KBM-7 (cell line): ENCODE measurements at places on chromosomes 12 and 14.

GRCh38 chr12:65495233-65495632, 216.8 kb downstream of the MSRB3 start:
- no peak for DNase-seq

- no peak for DNase-seq
Observed at GRCh38 chr14:103543721-103544387, 14.9 kb downstream of the TRMT61A start.

GRCh38 chr14:101899263-101899662, 65.1 kb upstream of the DYNC1H1 start:
- no peak for DNase-seq

GRCh38 chr12:124774054-124774461, 89.6 kb downstream of the SCARB1 start:
- DNase-seq, result no peak

- peak; percentile 31 for DNase-seq
Observed at GRCh38 chr12:104641862-104642261, 185.1 kb downstream of the CHST11 start.

DNA sequence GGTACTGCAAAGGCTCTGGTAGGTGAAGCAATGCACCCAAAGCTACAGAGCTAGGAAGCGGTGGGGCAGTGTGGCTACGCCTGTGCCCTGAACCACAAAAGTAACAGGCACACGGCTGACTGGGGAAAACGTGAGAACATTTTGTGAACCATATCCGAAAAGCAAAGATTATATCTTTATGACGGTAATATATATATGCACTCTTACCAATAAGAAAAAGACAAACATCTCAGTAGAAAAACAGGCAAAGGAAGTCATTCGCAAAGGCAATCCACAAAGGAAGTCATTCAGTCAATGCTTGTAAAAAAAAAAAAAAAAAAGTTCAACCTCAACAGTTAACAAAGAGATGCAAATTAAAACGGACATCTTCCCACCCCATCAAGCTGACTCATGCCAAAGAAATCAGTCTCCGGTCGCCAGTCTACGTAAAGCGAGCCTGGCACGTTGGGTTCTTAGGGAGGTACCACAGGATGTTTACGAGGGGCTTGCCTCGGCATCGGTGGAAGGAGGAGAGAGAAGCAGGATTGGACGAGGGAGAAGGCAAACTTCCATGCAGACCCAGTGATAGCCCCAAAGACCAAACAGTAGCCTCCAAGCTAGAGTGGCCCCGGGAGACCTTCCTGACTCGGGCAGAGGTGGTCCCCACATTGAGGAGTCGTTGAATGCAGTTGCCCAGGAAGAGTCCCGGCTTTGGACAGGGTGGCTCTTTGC, 39.4 kb upstream of the PPP2R5C start:
- DNase-seq, result peak; percentile 81

DNA sequence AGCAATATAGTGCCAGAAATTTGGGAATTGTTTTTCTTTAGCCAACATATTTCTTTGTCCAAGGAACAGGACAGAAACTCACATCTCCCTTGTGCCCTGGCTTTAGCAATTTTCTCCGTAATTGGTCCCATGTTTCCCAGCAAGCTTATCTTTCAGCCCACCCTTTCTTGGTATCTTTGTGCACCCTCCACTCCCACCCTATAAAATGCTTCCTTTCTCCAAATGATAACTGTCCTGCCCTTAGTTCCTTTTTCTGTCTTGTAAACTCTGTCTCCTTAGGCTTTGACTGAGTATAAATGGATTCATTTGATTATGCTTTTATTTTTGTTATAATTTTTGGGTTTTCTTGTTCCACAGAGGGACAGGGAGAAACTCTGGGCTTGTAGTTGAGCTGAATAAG, 442.8 kb downstream of the ATP23 start:
- DNase-seq, result no peak
